ENCODE measurements at places on chromosomes 7 and 10.

- DNase-seq, result no peak
Measured at GRCh38 chr7:121341933-121342332, 13.1 kb downstream of the WNT16 start.

DNA sequence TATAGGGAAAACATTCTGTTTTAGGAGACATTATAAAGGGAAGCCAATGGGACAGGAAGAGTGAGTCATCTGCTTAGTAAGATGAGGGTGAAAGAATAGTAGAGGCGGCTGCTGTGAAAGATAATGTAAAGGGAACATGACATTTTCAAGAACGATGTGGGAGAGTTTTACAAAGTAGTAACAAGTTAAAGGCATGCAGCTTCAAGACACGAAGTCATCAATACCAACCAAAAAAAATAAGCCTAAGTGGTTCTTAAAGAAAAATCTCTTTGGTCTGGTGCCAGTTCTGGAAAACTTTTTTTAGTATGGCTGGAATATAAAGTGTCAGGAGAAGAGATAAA, 6.1 kb downstream of the GSTO1 start:
- DNase-seq, result no peak

- no peak for DNase-seq
Measured at GRCh38 chr10:86024281-86025041, 342.1 kb downstream of the GRID1 start.

- DNase-seq, result no peak
Measured at GRCh38 chr10:82922755-82923154, 1047.8 kb downstream of the NRG3 start.

DNA sequence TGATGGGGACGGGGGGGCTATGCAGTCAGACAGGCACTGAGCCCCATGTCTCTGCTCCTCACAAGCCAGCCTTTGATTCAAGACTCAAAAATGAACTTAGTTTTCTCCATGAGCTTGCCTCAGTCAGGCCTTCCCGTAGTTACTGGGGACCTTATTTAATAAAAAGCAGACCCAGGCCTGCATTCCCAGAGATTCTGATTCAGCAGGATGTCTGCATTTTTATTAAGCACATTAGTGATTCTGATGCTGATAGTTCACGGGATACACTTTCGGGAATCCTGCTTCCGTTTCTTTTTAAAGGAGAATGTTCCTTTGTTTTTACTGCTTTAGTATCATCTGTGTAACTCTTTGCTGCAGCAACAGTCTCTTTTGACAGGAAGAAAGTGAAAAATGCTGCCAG, 28.3 kb upstream of the PLPP4 start:
- DNase-seq, result no peak

All from C1 segment of cervical spinal cord (tissue), 14 donors.